Immature natural killer cell (primary cell): ENCODE measurements at places on chromosomes 2 and 18. TPM values are rescaled to one million over a fixed set of nuclear protein-coding genes. Genes with fewer than 3 reads are reported as not detected.

CTAGE1 gene
- not detected for polyA plus RNA-seq

FSHR gene
- polyA plus RNA-seq: not detected

OTOS gene
- not detected for polyA plus RNA-seq

DYNAP gene
- polyA plus RNA-seq: not detected

TMX3 gene
- 22.6 TPM for polyA plus RNA-seq

HAAO gene
- polyA plus RNA-seq: 0.50 TPM

CCDC121 gene
- 2.9 TPM for polyA plus RNA-seq

DOK6 gene
- polyA plus RNA-seq: 0.30 TPM

DNA sequence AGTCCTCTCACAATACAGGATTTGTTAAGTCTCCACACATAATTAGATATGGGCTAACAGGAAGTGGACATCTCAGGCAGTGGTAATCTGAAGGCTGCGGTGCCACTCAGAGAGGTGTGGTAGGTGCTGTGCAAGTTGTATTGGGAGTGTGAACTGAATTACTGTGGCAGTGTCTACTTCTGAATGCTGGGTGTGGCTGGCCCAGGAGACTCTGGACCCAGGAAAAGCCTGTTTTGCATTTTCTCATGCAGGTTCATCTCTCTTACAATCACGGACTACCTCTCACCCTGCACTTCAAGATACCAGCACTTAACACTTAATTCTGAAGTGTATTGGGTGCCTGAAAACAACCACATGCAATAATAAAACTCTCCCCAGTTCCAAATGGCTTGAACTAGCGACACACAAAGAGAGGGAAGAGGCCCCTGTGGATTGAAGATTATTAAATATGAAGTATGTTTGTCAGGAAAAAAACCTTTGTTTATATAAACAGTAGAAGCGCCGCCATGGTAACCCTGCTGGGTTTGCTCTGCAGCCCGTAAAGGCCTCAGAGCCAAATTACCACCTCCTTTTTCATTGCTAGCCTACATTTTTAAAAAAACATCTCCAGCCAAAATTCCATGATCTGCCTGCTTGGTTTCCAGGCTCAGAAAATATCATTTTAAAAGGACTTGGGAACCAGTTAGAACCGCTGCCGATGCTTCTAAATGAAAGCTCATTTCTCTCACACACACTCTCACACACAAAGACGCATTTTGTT, 77.5 kb downstream of the GFPT1 start:
- H3K27ac ChIP-seq: no peak overlapping the region
- H3K27me3 ChIP-seq: peaks cover 6% of the 10 kb centered on the region
- no peak overlapping the region for H3K4me3 ChIP-seq
- peaks cover 11% of the 10 kb centered on the region for H3K36me3 ChIP-seq

GRCh38 chr2:117523711-117524238, 290.7 kb upstream of the DDX18 start:
- no peak overlapping the region for H3K27ac ChIP-seq
- H3K4me1 ChIP-seq: no peaks in the 10 kb centered on the region
- no peak overlapping the region for H3K4me3 ChIP-seq
- no peaks in the 10 kb centered on the region for H3K27me3 ChIP-seq

DNA sequence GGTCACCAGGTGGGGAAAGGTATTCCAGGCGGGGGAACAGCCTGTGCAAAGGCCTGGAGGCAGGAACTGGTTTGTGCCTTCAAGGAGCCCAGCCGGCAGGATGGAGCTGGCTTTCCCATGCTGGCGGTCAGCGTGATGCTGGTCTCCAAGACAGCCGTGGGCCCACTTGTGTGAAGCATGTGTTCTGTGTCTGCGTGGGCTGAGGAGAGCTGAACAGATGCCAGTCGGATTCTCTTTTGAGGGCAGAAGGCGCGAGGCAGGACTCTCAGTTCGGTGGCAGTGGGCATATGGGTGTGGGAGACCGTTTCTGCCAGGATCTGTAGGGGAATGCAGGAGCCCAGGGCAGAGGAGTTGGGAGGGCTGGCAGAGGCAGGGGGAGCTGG, 191.6 kb downstream of the TWIST2 start:
- no peaks in the 10 kb centered on the region for H3K36me3 ChIP-seq
- H3K27me3 ChIP-seq: no peaks in the 10 kb centered on the region
- no peak overlapping the region for H3K27ac ChIP-seq
- H3K4me3 ChIP-seq: no peak overlapping the region

- DNase-seq: no peak
- H3K4me1 ChIP-seq: no peaks in the 10 kb centered on the region
- no peaks in the 10 kb centered on the region for H3K27me3 ChIP-seq
- H3K4me3 ChIP-seq: no peak overlapping the region
These were observed 1343.3 kb upstream of the TMEFF2 start for GRCh38 chr2:193538061-193538460.

DNA sequence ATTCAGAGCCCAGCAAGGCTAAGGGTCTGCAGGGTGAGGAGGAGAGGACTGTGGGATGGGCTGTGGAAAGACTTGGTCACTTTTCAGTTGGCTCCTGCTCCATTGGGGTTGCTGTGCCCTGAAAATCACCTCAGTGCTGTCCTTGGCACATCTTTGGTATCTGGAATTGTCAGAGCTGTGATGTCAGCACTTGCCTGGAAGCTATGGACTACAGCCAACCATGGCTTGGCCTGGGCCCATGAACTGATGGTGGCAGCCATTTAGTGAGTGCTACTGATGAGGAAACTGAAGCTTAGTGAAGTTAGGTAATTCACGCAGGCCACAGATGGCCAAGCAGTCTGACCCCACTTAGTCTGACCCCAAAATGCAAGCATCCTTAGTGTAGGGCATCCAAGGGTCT, 121.8 kb upstream of the SERPINE2 start:
- no peak overlapping the region for H3K27ac ChIP-seq
- H3K36me3 ChIP-seq: no peaks in the 10 kb centered on the region
- H3K27me3 ChIP-seq: peaks cover 4% of the 10 kb centered on the region
- no peak for DNase-seq
- H3K4me1 ChIP-seq: no peaks in the 10 kb centered on the region

GRCh38 chr2:216413882-216414281, 1.6 kb downstream of the SMARCAL1 start:
- peaks cover 47% of the 10 kb centered on the region for H3K4me1 ChIP-seq
- no peak overlapping the region for H3K27ac ChIP-seq
- peak overlapping the region; percentile 58 for H3K4me3 ChIP-seq

GRCh38 chr2:233091595-233092375, 31.6 kb downstream of the INPP5D start:
- H3K4me1 ChIP-seq: peaks cover 13% of the 10 kb centered on the region
- H3K36me3 ChIP-seq: peaks cover 6% of the 10 kb centered on the region
- no peak for DNase-seq

DNA sequence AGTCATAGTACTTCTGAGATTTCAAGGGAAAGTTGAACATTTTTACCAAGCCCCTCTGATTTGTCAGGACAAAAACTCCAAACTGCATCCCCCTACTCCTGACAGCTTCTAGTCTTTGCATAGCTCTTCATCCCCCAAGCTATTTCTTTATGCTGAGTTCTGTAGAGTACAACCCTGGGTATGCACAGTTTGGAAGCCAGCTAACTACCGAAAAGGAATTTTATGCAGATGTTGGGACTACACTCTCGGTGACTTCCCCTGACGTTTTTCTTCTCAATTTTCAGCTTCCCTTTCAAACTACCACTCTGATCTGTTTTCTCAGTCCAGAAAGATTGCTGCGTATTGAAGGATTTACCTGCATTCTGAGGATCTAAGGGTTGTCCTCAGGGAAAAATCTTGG, 1060.2 kb upstream of the ACVR2A start:
- no peak overlapping the region for H3K27ac ChIP-seq
- DNase-seq: no peak
- no peak overlapping the region for H3K4me3 ChIP-seq
